Effector memory CD8-positive, alpha-beta T cell (primary cell): ENCODE measurements at places on chromosomes 4 and X.

DNA sequence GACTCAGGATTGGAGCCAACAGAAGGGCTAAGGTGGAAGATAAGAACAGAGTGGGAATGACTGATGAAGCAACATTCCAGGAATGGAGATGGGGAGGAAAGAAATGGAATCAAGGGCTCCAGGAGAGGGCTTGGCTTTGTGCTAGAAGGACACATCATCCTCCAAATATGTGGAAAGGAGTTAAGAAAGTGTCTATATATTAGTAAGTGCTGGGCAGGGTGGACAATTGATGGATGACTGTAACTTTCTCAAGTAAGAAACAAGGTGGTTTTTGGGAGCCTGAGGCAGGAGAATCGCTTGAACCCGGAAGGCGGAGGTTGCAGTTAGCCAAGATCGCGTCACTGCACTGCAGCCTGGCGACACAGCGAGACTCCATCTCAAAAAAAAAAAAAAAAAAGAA is 71.6 kb upstream of the NFKB1 start:
- DNase-seq, result no peak

DNA sequence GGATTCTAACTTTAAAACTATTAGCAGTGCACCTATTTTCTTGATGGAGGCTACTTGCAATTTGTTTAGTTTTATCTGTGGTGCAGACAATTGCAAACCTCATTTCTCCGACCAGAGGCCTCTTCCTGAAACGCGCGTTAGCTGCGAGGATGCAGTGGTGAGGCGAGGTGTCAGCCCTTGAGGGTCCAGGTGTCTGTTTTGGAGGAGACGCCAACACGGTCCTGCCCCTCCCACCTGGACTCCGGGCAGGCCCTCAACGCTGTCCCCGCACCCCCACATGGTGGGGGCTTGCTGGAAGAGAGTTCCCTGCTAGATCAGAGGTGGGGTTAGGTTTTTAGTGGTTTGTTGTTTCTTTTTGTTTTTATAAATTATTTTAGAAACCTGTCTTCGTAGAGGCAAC is 34.4 kb downstream of the PCGF3 start:
- DNase-seq, result no peak

- DNase-seq, result no peak
Measured at GRCh38 chrX:86507331-86507730, 359.1 kb downstream of the DACH2 start.

DNA sequence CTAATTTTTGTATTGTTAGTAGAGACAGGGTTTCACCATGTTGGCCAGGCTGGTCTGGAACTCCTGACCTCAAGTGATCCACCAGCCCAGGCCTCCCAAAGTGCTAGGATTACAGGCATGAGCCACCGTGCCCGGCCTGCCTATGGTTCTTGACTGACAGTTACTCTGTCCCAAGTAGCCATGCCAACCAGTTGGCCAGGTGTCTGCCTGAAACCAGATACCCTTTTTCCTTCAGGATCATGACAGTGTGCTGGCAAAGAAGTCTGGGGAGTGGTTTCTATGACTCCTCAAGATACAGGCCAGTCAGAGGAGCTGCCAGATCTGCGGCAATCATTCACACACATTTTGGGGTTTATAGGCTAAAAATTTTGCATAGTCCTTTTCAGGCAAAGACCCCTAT is 1.7 kb upstream of the LAS1L start:
- no peak for DNase-seq

- DNase-seq, result no peak
Measured at GRCh38 chr4:24560868-24561368, 23.4 kb downstream of the DHX15 start.

GRCh38 chr4:114272226-114272625 is 292.8 kb upstream of the ARSJ start:
- no peak for DNase-seq
